ENCODE measurements at places on chromosomes 7 and 10. TPM values are rescaled to one million over a fixed set of nuclear protein-coding genes. Genes with fewer than 3 reads are reported as not detected.

DNA sequence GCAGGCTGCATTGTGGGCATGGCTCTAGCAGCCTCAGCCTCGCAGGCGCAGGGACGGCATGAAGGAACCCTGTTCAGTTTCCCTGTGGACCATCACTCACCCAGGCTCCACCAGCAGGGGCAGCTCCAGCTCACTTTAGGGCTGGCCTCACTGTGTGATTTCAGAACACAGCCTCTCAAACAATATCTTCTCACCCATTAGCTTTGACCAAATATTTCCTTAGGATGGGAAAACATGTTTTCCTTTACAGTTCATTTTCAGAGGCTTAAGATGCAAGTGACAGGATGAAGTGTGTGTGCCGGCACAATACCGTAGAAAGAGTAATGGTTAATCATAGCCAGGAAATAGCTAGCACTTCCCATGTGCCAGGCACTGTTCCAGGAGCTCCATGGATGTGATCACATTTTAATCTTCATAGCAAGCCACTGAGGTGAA is 58.2 kb downstream of the LANCL2 start:
- no peak for DNase-seq

GRCh38 chr10:62946278-62946677 is 130.1 kb upstream of the EGR2 start:
- no peak for DNase-seq

- no peak for DNase-seq
These were observed 209.5 kb upstream of the KCTD7 start for GRCh38 chr7:66419210-66419609.

DNA sequence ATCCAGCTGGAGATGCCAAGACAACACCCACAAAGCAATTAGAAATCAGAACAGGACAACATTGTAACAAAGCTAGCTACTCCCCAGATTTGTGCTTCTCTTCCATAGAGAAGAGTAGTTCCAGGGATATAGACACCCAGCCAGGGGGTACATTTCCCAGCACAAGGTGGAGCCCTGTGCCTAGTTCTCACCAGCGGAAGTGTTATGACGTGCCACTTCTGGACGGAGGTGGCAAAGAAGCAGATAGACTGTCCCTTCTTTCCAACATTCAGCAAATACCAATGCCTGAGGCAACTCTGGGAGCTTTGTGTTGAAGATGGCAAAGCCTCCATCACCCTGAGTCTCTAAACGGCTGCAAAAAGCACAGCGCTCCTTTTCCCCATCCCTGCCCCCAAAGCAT is 23.4 kb upstream of the GSAP start:
- no peak for DNase-seq

DNA sequence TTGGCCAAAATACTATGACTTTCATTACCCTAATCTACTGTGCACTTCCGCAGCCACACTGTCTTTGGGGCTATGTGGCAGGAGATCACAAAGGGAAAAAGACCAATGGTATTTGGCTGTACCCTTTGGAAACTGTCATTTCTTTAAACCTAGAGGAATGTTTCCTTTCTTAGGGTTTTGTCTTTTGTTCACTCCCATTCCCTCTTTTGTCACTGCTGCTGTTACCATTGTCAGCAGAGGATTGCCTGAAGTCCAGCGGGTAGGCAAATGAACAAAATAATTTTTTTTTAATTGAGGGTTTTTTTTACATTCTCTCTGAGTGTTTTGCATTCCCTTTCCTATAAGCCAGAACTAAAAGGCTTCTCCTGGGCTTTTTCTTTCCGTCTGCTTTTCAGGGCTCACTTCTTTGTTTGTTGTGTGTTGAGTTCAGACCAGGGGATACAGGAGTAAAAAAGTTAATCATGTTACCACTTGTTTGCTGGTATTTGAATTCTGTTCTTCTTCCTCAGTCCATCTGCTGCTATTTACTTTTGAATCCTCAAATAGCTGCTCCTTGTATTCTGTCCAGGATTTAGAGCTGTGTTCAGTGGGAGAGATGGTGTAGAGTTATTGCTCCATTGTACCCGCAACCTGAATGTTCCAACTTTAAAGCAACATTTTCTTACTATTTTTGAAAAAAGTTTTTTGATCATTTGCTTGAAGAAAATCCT is 374.6 kb downstream of the SUGCT start:
- no peak for DNase-seq

GRCh38 chr7:148304456-148304855 is 286.1 kb upstream of the C7orf33 start:
- DNase-seq: no peak

GRCh38 chr7:73822319-73823173 is 8.2 kb upstream of the CLDN4 start:
- peak; percentile 97 for DNase-seq

The SGCE gene
- 16.8 TPM for total RNA-seq

The CNPY1 gene
- total RNA-seq: not detected

The STRIP2 gene
- total RNA-seq: 1.3 TPM

The ASZ1 gene
- not detected for total RNA-seq
